ENCODE measurements at places on chromosomes 11 and 22.

- no peak for DNase-seq
These were observed 30.8 kb downstream of the RSPH14 start for GRCh38 chr22:23110922-23111527.

- DNase-seq = no peak
These were observed 24.9 kb downstream of the CDKN1C start for GRCh38 chr11:2860636-2861035.

- DNase-seq = no peak
These were observed 25.0 kb upstream of the HTR3A start for GRCh38 chr11:113949891-113950290.

DNA sequence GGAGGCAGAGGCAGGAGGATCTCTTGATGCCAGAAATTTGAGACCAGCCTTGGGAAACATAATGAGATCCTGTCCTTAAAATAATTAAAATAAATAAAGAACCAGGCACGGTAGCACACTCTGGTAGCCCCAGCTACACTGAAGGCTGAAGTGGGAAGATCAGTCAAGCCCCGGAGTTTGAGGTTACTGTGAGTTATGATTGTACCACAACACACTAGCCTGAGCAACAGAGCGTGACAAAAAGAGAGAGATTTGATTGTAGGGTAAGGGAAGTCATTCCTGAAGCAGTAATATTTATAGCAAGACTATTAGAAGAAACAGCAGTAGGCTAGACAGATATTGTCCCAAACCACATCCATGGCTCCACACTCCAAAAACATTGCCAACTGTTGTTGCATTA is 1408.4 kb upstream of the TENM4 start:
- no peak for DNase-seq

- DNase-seq = no peak
These were observed 2.2 kb upstream of the CD151 start for GRCh38 chr11:830295-831117.

GRCh38 chr22:20011123-20011992 is 5.3 kb downstream of the ARVCF start:
- no peak for DNase-seq

DNA sequence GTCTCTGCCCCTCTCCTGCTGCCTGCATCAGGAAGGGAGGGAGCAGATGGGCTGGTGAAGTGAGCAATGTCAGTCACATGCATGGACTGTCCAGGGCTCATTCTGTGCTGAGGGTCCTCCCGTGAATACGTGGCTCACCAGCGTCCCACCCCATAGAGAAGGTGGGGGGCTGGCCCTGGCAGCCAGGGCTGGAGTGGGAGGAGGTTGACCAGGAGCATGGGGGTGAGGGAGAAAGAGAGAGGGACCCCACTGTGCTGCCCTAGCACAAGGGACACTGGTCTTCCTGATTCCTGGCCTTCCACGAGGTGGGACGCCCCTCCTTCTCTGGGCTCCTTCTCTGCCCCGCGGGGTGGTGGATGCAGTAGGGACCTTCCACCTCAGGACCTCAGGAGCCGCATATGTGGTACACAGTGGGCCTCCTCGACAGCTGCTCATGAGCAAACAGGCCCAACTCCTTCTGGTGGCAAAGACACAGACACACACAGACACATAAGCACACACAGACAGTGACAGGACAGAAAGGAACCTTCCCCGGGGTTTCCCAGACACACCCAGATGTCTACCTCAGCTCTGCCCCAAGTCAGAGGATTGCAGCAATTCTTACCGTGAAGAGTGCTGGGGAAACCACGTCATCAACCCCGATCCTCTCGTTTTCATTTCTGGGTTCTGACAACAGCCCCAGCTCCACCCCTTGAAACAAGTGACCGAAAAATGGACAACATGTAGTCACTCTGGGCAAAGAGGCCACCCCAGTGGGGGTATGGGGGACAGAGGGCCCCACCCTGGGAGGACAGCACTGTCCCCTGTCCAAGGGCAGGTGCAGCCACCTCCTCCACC is 3.6 kb upstream of the APOBEC3A start:
- no peak for DNase-seq

GRCh38 chr22:32706149-32706548 is 95.4 kb upstream of the TIMP3 start:
- DNase-seq = no peak

GRCh38 chr22:20420157-20420842 is 17.3 kb downstream of the SCARF2 start:
- no peak for DNase-seq

DNA sequence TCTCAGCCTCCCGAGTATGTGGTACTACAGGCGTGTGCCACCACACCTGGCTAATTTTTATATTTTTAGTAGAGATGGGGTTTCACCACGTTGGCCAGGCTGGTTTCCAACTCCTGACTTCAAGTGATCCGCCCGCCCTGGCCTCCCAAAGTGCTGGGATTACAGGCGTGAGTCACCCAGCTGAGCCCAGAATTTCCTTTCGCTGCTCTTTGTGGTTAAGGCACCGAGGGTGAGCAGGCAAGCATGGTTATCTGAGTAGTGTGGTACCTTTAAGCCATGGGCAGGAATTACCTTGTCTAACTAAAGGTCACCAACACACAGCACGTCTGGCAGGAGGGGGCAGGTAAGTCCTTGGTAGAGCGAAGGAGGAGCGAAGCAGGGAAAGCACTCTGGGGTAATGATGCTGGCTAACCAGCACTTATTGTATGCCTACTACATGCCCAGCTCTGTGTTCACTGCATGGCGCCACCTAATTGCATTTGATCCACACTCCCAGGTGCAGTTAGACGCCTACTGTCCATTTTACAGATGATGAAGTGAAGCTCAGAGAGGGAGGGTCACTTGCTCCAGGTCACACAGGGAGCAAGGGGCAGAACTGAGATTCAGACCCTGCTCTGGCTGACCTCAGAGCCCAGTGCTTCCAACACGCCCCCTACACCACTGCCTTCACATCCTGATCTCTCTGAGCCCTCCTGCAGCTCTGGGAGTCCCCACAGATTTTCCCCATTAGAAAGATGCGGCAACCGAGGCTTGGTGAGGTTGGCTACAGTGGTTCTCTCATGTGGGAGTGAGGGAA is 45.7 kb downstream of the TRIOBP start:
- no peak for DNase-seq

DNA sequence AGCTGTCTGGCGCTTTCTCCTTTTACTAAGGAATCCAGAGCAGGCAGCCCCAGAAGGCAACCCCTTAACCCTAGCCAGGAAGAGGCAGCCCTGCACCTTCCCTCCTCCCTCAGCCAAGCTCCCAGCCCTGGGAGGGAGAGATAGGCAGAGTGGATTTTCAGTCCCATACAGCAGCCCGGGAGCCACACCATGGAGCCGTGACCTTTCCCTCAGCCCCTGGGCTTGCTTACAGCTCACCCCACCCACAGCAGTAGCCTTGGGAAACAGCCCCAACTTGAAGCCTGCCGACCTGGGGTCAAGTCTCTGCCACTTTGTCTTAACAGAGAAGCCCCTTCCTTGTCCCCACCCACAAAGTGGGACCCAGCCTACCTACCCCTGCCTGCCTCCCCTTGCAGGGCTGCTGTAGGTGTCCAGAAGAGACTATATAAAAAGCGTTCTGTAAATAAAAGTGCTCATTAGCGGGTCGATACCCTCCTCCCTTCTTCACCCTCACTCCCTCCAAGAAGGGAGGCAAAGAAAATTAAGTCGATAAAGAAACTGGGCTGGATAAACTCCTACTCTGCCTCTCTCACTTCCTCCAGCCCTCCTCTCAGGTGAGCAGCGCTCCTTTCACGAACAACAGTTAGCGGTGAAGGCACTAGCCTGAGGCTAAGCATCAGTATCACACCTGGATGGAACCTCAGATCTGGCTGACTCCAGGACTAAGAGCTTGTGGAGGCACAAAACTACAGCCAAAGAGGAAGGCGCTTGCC is 4.2 kb downstream of the TST start:
- DNase-seq = no peak

DNA sequence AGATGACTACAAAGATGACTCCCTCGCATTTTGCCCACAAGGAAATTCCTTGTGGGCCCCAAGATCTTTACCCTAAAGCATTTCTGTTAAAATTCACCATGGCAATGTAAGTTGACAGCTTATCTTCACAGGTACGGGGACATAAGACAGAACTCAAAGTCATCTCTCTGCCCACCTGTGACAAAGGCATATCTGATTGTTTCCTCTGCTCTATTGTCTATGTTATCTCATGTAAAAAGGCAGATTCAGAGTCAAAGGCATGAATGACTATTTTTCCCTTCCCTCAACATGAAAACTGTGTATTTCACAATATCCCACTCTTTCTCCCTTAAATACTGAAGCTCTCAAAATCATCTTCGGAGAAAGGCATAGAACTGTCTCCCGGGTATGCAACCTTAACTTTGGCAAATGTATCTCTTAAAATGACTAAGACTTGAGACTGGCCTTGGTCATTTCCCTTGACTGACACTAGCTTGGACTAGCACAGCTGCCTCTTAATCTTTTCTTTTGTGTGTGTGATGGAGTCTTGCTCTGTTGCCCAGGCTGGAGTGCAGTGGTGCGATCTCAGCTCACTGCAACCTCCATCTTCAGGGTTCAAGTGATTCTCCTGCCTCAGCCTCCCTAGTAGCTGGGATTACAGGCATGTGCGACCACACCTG is 103.2 kb downstream of the MICAL3 start:
- DNase-seq = no peak

DNA sequence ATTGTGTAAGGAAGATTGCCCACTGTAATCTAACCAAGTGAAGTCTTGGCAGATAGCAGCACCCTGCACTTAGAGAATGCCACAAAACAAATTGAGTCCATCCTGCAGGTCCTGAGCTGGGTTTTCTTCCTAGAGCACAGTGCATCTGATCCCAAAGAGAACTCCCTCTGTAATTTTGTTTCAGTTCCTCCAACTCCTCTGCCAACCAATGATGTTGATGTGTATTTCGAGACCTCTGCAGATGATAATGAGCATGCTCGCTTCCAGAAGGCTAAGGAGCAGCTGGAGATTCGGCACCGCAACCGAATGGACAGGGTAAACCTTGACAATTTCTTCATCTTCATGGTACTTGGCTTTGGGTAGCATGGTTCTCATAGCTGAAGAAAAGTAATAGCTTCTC is 33.1 kb upstream of the ST14 start:
- DNase-seq = no peak

DNA sequence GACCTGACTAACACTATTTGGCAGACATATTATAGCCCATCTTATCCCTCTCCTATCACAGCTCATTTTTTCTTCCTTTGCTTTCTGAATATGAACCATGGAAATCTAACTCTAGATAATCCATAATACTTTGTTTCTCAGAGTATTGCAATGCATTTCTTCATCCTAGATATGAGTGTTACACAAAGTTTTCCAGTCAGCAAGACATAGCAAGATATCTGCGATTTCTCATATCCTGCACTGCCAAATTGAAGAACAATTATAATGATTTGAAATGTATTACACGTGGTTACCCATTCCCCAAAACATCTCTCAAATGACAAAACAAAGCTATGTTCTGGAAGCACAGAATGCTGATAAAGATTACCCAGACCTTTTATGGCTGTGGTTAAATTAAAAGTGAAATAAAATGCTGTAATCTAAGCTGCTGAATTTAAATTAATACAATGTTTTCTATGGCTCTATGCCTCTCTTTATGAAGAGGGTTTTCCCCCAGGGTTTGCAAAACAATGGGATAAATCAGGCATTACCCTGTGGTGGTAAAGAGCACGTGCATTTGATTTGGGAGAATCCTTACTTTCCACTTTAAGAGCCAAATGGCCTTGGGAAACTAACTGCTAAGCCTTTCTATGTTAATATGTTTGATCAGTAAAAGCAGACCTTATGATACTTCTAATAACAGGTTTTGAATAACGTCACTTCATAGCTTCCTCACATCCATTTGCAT is 1291.0 kb upstream of the CNTN5 start:
- no peak for DNase-seq

GRCh38 chr11:10457901-10458300 is 2.8 kb downstream of the AMPD3 start:
- no peak for DNase-seq

DNA sequence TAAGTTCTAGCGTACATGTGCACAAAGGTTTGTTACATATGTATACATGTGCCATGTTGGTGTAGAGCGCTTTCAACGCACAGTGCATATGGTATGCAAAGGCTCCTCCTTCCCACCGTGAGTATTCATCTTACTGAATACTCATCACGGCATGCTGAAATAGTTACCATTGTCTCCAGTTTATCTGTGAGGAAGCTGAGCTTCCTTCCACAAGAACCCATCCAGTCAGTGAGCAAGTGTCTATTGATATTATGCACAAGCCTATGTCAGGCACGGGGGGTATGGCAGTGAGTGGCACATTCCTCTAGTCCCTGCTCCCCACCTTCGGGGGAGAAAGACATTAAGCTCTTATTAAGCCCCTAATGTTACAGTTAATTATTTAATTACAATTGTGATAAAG is 28.1 kb downstream of the INSC start:
- no peak for DNase-seq

GRCh38 chr11:63847363-63847762 is 8.5 kb downstream of the MARK2 start:
- DNase-seq = no peak

DNA sequence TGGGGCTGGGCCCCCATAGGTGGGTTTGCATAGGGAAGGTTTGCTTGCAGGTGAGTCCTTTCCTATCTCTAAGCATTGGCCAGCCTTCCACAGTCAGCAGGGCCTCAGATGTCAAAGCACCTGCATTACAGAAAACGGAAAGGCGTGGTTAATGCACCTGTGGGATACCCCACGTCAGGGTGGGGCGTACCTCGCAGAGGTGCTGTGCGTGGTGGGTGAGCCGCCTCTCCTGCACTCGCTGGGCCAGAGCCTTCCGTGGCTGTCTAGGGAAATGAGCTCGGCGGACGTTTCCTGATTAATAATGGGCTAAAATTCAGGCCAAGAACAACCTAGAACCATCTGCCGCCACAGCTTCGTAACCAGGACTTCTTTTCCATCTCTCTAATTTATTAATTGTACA is 32.3 kb downstream of the ST14 start:
- no peak for DNase-seq

DNA sequence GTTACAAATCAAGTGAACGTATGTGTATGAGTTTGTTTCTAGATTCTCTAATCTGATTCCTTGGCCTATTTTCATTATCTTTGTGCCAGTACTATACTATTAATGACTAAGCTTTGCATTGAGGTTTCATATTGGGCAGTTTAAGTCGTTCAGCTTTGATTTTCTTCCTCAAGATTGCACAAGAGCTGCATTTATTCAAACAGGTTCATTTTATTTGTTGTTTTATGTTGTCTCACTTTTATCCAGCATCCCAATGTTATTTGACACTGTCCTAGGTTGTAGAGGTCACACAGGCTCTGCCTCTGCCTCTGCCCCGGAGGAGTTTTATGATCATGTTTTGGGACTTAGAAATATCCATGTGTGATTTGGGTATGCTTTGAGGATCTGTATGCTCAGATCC is 79.8 kb downstream of the TEAD1 start:
- DNase-seq = no peak
